Kidney glomerular epithelial cell (primary cell): ENCODE measurements at places on chromosomes 6 and 20.

DNA sequence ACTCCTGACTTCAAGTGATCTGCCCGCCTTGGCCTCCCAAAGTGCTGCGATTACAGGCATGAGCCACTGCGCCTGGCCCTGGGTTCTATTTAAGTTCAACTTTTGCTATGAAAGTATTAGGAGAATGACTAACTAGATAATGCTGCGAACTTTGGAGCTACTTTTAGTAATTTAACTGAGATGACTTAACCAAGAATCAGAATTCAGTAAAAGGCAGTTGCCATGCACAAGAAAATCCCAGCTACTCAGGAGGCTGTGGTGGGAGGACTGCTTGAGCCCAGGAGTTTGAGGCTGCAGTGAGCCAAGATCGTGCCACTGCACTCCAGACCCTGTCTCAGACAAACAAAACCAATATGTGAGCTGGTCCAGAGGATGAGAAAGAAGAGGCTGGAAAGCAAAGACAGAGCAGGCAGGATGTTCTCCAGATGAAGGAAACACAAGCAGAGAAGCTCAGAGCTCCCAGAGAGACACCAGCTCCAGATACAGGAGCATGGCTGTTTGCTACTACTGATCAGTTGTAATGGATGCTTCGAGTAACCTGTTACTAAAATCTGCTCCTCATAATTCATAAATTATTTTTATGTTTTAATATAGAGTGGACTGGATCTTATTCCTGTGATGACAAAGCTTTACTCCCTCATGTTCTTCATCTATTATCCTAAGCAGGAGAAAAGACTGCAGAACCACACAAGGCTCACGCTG, 23.9 kb downstream of the ZNF217 start:
- DNase-seq, result no peak

DNA sequence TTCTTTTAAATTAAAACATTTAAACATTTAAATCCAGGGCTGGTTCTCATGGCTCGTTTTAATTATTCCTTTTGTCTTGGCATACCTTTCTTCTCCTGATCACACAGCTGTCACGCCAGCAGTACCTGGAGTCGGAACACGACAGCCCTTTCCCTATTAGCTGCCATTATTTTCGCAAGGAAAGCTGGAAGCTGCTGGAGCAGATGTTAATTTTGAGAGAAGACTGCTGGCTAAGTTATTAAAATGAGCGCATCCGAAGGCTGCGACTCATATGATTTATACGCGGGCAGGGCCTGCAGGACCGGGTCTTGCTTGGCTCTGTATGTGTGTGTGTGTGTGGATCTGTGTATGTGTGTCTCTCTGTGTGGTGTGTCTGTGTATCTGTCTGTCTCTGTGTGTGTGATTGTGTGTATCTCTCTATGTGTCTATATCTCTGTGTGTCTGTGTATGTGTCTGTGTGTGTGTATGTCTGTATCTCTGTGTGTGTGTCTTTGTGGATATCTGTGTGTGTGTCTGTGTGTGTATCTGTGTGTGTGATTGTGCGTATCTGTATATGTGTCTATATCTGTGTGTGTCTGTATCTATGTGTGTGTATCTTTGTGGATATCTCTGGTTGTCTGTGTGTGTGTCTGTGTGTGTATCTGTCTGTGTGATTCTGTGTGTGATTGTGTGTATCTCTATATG, 191.5 kb downstream of the CDH4 start:
- DNase-seq, result no peak

DNA sequence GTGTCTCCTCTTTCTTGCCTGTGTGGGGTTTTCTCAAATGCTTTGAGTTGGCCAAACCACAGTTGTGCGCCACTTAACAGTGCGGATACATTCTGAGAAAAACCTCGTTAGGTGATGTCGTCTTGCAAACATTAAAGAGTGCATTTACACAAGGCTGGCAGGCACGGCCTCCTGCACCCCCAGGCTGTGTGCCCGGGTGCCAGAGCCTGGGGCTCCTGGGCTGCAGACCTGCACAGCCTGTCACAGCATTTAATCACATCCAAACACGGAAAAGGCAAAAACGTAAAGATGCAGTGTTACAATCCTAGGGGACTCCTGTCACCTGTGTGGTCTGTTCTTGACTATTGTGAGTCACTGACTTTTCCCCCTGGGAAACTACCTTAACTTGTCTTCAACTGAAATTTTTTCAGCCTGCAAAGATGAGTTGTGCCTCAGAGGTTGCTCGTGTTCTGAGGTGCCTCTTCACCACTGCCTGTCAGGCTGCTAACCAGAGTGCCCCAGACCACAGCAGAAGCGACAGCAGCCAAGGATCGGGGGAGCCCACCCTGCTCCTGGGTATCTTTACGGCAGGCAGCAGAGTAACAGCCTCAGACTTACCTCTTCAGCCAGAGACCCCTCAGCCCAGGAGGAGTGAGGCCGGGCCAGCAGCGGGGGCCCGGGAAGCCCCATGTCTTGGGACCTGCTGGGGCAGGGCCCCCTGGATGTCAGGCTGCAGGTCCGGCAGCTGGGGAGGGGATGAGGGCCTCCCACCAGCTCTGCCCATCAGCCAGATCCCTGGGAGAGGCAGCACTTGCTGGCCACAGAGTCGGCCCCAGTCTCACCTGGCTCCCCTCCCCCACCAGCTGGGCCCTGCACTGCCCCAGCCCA, 683 bp upstream of the C20orf204 start:
- no peak for DNase-seq

- no peak for DNase-seq
Observed at GRCh38 chr20:52621401-52621800, 350.8 kb upstream of the TSHZ2 start.

- DNase-seq, result no peak
Observed at GRCh38 chr20:26208296-26209091, 511.8 kb upstream of the ZNF337 start.

- DNase-seq, result no peak
Observed at GRCh38 chr6:116004841-116005815, 55.6 kb downstream of the FRK start.

- DNase-seq, result no peak
Observed at GRCh38 chr6:45487645-45488044, 109.9 kb upstream of the SUPT3H start.

- DNase-seq, result no peak
Observed at GRCh38 chr6:103979308-103979707, 880.4 kb downstream of the HACE1 start.

DNA sequence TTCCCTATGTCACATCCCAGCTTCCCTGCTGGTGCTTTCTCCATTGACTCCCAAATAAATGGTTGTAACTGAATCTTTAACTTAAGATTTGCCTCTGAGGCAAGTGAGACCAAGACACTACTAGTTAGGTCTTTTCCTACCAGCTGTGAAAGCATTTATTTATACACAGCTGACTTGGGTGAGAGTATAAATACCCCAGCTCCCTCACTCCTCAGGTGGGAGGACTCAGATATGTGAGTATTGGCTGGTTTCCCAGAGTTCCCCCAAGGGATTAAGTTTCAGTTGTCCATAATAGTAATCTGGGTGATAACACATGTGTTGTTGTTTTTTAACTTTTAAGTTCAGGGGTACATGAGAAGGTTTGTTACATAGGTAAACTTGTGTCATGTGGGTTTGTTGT, 49.8 kb downstream of the CFAP61 start:
- no peak for DNase-seq

- DNase-seq, result no peak
Observed at GRCh38 chr6:139148557-139149235, 13.8 kb downstream of the HECA start.

- no peak for DNase-seq
Observed at GRCh38 chr6:47268572-47269187, 41.0 kb downstream of the TNFRSF21 start.

DNA sequence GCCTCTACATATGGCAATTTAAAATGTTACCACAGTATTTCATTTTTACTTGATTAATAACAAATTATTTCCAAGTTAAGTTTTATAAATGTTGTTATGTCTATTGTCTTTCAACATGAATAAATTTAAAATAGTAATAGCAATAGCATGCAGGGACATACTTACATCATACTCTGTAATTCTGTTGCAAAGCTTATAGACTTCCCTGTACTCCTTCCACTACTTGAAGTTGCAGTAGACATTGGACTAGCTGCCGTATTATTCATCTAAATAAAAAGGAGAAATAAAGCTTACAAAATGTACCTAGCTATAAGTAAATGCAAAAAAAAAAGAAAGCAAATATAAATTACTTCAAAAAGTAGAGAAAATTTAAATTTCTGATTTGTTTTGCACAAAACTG, 12.7 kb downstream of the SUPT3H start:
- no peak for DNase-seq

- no peak for DNase-seq
Observed at GRCh38 chr6:108253241-108253640, 7.6 kb downstream of the SNX3 start.

DNA sequence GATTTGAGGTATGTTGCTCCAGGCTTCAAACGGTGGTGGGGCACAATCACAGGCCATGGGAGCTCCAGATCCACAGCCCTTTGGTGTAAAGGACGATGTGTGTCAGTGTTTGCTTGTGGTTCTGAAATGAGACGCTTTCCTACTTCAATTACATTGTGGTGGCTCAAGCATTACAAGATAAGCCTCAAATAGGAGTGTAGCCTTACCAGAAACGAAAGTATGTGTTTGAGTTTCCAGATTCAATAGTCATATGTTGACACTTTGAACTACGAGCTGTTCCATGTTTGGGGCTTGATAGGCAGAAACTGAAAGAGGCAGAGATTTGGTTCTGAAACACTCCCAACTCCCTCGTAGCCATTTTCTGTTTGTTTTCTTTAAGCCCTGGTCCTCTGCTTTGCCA, 187.1 kb downstream of the MYLK4 start:
- peak; percentile 19 for DNase-seq

- DNase-seq, result no peak
Observed at GRCh38 chr6:105880030-105880492, 206.1 kb upstream of the PRDM1 start.

DNA sequence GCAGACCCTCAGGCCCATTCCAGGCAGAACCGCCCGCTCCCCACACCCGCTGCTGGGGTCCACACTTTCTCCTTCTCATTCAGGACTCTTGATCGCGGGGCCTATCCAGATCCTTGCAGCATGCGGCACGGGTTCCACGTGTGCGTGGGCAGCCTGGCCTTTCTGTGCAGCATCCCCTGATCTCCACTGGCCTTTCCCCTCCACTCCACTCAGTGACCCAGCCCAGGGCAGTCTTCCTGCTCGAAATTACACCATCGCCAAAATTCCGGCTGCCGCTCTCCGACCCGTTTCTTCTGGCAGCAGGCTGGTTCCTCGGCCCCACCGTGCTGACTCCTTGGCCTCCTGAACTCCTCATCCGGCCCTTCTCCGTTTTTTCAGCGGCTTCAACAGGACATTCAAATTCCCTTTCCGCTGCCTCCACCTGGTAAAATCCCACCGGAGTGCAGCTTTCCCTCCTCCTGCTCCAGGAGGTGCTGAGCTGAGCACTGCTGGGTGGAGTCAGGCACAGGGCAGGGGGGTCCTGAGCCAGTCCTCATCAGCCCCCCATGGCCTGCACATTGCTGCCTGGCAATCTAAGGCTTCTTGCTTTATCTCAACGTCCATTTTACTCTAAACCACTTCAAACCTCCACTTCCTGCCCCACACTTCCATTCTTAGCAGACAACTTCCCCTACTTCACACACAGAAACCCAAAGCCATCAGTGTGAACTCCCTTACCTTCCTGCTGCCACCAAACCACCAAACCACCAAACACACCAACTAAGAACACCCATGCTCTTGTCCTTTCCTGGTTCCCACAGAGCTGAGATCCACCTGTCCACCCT, 9.0 kb downstream of the SFT2D1 start:
- DNase-seq, result no peak

DNA sequence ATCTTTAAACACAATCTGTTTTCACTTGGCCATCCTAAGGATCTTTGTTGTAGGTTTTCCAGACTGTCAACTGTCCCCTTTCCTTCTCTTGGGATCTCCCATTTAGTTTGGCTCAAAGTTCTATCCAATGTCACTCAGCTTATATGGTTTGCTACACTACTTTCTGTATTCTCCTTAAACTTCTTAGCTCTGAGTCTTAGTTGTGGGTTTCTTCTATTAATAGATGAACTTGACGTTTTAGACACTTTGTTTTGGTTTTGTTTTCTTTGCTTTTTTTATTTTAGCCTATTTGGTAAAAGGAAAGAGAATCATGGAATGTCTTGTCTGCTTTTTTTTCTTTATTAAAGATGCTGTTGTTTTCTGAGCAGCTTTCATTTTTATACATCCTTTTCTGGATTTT, 11.4 kb downstream of the RMND1 start:
- no peak for DNase-seq

GRCh38 chr6:4550227-4550597, 226.0 kb upstream of the CDYL start:
- DNase-seq, result no peak

- no peak for DNase-seq
Observed at GRCh38 chr6:37799263-37799644, 20.3 kb upstream of the ZFAND3 start.

DNA sequence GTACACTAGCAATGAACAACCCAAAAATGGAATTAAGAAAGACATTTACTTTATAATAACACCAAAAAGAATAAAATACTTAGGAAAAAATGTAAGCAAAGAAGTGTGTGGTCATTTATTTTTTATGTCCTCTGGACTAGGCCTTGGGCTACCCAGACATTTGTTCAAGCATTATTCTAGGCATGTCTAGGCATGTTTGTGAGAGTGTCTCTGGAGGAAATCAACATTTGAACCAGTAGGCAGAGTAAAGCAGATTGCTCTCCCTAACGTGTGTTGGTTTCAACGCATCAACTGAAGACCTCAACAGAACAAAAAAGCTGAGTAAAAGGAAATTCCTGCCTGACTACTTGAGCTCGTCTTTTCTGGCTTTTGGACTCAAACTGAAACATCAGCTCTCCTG, 84.5 kb downstream of the ANKEF1 start:
- DNase-seq, result no peak

DNA sequence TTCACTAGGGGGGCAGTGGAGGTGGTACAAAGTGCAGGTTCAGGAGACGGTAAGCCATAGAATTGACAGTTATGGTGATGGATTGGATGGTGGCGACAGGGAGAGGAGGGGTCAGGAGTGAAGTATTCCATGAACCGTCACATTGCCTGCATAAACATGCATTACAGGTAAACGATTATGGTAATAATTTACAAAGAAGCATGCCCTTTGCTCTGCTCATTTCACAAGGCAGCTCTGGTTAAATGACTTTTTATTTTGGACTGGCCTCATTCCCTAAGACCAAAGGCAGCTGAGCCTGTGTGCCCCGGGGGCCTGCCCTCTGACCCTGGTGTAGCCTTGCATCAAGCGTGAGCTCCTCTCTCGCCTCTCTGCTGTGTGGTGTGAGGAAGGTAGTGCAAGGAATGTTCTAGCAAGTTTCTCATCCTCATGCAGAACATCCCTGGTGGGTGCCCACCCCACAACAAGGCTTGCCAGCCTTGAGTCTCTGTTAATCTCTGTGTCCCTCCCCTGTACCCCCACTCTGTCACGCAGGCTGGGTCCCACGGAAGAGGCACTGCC, 59.0 kb downstream of the PPP1R14C start:
- DNase-seq, result no peak

- DNase-seq, result no peak
Observed at GRCh38 chr6:158825951-158826306, 6.8 kb upstream of the EZR start.

DNA sequence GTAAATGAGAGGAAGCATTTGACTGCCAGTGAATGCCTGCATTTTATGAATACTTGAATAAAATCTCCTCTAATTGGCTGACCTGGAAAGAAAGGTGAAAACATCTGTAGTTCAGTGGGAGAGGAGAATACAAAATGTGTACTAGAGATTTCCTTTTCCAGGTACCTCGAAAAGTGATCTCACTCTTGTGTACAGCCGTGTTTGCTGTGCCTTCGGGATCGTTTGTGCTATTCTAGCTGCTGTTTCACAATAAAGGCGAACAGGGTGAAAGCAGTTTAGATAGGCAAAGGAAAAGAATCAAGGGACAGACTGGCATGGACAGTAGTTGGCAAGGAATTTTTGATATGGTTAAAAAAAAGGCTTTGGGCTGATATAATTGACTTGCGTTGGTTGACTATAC, 112.3 kb downstream of the ARID1B start:
- no peak for DNase-seq
